ENCODE measurements at places on chromosomes 4 and X.

DNA sequence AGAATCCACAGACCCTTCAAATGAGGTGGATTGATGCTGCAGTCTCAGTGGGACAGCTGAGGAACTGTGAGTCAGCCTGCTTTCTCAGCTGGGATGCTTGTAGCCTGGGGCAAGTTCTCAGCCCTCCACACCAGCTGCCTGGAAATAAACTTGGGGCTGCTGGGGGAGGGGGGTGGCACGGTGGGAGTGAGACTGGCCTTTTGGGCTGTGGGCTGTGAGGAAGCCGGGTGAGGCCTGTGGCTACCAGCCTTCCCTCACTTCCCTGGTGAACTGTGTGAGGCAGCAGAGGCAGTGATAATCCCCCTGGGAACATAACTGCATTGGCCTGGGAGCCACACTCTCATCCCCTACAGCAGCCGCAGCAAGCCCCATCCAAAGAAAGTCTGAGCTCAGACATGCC, 114.5 kb upstream of the GUCY1A1 start:
- DNase-seq, result no peak

DNA sequence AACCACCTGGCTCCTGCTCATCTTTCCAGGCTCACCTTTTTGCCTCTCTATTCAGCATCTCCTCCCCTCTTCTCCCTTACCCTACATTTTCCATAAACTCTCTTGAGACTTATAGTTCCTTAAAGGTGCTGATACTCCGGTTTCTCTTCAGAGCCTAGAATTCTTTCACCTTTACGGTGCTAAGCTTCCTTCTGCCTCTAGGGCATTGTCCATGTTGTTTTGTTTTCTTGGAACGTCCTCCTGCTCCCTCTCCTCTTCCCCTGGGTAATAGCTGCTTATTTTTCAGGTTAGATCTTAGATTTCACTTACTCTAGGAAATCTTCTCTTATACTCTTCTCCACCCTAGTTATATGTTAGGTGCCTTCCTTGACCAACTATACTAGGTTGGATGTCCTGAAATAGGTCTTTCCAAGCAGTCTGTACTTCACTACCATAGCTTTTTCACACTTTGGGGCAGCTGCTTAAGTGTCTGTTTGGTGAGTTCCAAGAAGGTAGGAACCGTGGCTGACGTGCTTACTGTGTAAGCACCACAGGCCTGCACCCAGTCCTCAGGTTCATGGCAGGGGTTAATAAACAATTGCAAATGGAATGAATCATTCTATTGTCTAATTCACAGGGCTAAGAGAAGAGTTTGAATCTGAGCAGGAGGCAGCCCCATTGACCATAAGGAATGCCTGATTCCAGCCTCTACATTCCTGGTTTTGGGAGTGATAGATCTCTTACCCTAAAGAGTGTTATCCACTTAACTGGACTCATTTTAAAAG, 227.5 kb downstream of the MGST2 start:
- no peak for DNase-seq

GRCh38 chr4:99934891-99935290, 11.5 kb downstream of the DNAJB14 start:
- no peak for DNase-seq

DNA sequence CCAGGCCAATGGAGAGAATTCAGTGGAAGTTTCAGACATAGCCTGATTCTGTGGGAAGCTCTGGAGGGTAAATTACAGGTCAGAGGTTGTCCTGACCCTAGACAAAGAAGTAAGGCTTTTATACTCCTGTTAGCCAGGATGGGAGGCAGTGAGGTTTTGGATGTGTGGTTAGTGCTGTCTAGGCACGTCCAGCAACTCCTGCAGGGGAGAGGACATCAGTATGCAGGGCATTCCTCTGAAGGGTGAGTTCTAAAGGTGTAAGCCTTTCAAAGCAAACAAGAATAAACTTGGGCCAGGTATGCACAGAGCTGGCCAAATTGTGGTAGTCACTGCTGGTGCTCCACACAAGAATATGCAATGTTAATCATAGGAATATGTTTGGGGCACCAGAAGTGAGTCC, 562.5 kb downstream of the CCSER1 start:
- DNase-seq, result no peak

DNA sequence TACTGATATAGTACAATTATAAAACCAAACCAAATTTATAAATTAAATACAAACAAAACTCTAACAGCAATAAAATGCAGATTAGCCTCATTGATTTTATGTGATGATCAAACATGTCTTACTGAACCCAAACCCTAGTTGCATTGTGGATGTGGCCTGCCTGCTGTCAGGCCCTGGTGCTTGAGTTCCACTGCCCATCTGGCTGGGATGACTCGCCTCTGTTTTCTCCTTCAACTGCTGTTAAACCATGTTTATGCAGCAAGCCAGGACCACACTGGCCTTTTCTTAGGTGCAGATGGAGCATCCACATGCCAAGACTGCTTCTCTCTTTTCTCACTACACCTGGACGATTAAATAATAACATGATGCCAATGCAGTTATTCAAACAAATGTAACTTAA, 22.6 kb downstream of the NAP1L5 start:
- no peak for DNase-seq

- no peak for DNase-seq
Measured at GRCh38 chr4:163556177-163556576, 61.7 kb downstream of the TMA16 start.

DNA sequence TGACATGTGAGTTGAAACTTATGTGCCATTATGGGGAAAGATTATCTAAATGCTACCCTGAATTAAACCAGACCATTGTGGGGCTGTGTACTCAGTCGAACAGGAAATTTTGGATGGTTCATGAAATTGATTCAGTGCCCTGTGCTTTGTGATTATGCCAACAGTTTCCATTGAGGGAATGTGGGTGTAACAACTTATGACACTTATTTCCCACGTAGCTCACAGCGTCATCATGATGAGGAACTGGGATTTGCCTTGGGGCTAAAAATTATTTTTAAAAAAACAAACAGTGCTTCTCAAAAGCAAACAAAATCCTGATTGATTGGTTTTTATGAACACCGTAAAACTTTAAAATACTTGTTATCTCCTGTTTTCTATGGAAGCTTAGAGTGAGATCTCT, 8.3 kb upstream of the CLTRN start:
- DNase-seq, result no peak

- DNase-seq, result no peak
Measured at GRCh38 chr4:77126809-77127208, 30.2 kb upstream of the CCNG2 start.

DNA sequence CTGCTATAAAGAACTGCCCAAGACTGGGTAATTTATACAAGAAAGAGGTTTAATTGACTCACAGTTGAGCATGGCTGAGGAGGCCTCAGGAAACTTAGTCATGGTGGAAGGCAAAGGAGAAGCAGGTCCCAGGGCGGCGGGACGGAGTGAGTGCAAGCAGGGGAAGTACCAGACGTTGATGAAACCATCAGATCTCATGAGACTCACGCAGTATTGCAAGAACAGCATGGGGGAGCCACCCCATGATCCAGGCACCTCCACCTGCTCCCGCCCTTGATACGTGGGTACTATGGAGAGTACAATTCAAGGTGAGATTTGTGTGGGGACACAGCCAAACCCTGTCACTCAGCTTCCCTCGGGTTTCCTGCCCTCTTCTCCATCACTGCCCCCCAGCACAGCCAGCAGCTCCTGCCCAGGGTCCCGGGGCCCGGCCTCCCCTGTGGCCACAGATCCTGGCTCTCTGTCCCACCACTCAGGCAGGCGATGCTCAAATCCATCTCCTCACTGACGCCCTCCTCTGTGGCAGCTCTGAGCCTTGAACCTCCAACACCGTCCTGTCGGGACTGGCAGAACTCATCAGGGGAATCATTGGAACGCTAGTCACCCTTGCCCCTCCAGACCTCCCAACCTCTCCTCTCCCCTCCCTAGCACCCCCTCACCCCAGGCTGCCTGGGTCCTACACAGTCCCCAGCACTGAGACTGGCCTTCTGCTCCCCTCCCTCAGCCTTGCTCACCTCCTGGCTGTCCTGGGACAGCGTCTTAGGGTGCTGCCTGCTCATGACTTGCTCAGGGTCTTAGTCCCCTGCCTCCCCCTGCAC, 37.6 kb downstream of the FGFRL1 start:
- DNase-seq, result no peak

- no peak for DNase-seq
Measured at GRCh38 chrX:81662381-81662780, 460.5 kb downstream of the SH3BGRL start.

All from NCI-H1436 (cell line).